Astrocyte of the spinal cord (primary cell): ENCODE measurements at places on chromosomes 6 and 20.
A peak's percentile ranks its signal among the peaks of the same experiment; 100 is the strongest.

DNA sequence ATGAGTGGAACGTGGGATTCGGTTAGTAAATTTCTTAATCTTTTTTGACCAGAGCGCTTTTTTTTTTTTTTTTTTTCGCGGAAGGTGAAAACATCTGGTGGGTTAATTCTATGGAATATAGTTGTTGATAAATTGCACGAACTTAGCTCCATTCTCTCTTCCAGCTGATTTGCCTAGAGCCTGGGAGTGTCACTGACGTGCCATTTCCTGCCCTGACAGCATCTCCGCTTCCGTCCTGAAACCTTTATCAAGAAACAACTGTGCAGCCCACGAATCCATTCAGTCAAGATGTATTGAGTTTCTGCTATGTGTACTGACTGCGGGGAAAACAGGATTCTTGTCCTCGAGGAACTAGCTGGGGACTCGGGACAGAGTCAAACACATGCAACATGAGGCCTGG is 59.5 kb upstream of the TGM3 start:
- DNase-seq, result no peak

DNA sequence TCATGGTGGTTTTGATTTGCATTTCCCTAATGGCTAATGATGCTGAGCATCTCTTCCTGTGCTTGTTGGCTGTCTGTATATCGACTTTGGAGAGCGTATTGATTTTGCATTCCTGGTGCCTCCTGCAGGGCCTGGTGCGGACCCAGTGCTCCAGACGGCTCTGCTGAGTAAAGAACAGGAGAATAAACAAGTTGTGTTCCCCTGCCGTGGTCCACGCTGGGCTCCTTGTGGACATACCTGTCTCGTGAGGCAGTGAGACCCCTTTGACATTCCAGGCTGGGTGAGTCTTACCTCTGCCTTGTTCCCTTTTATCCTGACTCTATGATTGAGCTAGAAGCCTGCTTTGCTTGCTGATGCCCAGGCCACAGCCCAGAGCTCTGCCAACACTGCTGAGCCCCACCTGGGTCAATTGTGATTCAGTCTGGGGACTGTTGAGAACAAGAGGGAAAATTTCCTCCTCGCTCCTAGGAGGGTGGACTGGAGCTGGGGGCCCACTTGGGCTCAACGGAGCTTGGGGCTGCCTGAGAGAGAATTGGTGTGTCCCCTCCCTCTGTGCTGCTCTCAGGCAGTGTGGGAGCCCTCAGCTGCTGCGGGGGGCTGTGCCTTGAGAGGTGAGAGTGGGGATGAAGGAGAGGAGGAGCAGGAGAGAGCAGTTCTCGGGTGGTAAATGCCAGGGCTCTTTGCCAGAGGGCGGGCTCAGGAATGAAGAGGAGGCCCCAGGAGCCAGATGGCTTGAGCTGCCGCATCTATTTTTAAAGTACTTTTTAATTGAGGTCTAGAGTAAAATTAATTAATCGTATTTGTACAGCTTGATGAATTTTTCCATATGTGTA is 43.7 kb upstream of the PMEPA1 start:
- no peak for DNase-seq

DNA sequence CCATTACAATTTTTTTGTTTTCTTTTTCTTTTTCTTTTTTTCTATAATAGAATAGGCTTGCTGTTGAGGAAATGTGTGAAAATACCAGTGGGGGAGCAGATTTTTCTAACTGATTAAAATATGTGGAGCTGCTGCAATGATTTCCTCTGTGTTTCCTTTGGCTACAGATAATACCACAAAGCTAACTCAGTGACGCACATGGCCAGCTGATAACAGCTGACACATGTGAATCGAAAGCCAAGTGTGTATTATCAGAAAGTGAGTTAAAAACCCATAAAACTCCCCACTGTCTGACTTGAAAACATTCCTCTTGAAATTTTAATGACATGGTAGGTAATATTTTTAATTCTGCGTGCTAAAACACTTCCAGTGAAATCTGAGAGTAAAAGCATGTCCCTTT is 70.8 kb upstream of the AHI1 start:
- DNase-seq, result peak; percentile 91

- no peak for DNase-seq
Observed at GRCh38 chr6:106648651-106649308, 19.4 kb downstream of the QRSL1 start.

DNA sequence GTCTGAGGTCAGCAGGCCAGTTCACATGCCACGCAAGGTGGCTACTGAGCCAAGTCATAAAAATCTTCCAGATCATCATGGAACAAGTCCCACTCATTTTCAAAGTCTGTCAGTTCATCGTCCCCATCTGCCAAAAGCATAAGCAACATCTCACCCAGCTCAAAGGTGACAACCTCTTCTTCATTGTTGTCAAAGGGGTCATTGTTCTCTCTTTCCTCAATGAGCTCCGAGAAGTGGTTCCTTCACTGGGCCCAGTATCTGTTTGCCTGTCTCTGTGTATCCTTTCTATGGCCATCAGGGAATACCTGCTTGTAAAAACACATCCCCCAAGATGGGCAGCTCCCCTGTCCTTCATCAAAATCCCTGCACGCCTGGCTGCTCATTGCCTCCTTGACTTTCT is 49.5 kb downstream of the ZNF334 start:
- no peak for DNase-seq

DNA sequence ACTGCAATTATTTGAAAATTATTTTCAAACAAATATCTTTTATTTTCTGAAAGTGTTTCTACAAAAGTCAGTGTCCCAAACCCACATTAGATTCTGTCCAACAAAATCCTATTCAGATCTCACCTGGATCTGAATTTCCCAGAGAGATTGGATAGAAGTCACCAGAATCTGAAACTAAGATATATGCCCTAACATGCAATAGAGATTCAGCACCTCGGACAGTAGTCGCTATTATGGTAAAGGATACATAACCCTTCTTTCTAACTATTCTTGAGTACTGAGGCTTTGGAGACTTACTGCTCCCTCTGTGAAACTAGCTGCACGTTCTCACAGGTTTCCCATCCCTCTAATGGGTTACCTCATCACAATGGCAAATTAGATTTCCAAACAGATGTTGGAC is 151.4 kb downstream of the ID4 start:
- peak; percentile 3 for DNase-seq

GRCh38 chr20:58708246-58708931 is 15.8 kb downstream of the NPEPL1 start:
- no peak for DNase-seq

GRCh38 chr20:33653218-33653899 is 8.8 kb upstream of the C20orf144 start:
- DNase-seq, result peak; percentile 61

- DNase-seq, result no peak
Observed at GRCh38 chr6:25946631-25947030, 16.0 kb upstream of the TRIM38 start.

DNA sequence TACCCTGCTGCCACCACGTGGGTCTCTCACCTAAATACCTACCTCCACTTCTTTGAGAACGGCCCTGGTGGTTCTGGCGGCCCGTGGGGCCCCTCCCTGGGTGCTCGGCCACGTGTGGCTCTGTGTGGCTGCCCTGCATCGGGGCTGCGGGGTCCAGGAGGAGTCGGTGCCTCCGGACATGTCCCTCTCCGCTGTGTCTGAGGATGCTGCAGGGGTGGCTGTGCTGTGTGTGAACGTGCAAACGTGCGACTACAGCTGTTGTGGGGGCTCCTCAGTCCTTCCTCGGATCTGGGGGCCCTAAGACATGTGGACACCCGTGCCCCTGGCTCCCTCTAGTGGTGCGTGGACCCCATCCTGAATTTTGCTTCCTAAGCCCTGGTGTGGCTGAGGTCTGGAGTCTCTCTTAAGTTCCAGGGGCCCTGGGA is 691.8 kb downstream of the QKI start:
- DNase-seq, result peak; percentile 48

GRCh38 chr6:148745926-148746325 is 904 bp upstream of the UST start:
- DNase-seq, result no peak
